ENCODE measurements at places on chromosomes 2 and 18. TPM values are rescaled to one million over a fixed set of nuclear protein-coding genes. Genes with fewer than 3 reads are reported as not detected.

The PARD3B gene
- total RNA-seq: 9.5 TPM

The GPR155 gene
- 1.8 TPM for total RNA-seq

The ROCK1 gene
- 32.0 TPM for total RNA-seq

The SLC8A1 gene
- 5.6 TPM for total RNA-seq

The TPO gene
- total RNA-seq: 52.5 TPM

Data from ascending aorta (tissue), 2 donors.